ENCODE measurements at places on chromosomes 16 and 17. TPM values are rescaled to one million over a fixed set of nuclear protein-coding genes. Genes with fewer than 3 reads are reported as not detected.

GRCh38 chr17:34793231-34793908 lies 167.9 kb downstream of the CCT6B start:
- no peak for DNase-seq

DNA sequence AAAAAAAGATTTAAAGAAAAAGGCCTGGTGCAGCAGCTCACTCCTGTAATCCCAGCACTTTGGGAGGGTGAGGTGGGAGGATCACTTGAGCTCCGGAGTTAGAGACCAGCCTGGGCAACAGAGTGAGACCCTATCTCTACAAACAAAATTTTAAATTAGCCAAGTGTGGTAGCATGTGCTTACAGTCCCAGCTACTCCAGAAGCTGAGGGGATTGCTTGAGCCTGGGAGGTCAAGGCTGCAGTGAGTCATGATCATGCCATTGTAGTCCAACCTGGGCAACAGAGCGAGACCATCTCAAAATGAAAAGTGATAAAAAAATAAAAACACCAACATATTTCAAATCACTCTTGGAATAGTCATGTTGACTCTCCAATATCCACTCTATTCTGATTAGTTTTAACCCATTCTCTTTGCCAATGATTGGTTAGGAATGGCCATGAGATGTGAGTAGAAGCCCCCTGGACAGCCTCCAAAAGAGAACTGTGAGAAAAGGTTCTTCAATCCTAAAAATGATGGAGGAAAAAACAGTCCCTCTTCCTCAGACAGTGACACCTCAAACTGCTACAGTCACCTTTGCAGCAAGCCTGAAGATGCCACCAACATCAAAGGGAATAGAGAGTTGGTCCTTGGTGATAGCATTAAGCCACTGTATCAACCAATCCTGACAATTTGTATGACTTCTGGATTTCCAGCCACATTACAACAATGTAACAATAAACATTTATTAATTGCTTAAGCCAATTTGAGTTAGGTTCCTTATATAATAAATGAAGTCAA lies 2.9 kb upstream of the KANSL1 start:
- DNase-seq, result no peak

The ASB16 gene
- total RNA-seq, result 0.58 TPM

The RAP1GAP2 gene
- total RNA-seq, result 32.8 TPM

Measured in mucosa of gallbladder (tissue), 1 donor.